ENCODE measurements at places on chromosomes 1 and 21.

- DNase-seq, result no peak
Observed at GRCh38 chr1:234841710-234842231, 231.8 kb upstream of the IRF2BP2 start.

DNA sequence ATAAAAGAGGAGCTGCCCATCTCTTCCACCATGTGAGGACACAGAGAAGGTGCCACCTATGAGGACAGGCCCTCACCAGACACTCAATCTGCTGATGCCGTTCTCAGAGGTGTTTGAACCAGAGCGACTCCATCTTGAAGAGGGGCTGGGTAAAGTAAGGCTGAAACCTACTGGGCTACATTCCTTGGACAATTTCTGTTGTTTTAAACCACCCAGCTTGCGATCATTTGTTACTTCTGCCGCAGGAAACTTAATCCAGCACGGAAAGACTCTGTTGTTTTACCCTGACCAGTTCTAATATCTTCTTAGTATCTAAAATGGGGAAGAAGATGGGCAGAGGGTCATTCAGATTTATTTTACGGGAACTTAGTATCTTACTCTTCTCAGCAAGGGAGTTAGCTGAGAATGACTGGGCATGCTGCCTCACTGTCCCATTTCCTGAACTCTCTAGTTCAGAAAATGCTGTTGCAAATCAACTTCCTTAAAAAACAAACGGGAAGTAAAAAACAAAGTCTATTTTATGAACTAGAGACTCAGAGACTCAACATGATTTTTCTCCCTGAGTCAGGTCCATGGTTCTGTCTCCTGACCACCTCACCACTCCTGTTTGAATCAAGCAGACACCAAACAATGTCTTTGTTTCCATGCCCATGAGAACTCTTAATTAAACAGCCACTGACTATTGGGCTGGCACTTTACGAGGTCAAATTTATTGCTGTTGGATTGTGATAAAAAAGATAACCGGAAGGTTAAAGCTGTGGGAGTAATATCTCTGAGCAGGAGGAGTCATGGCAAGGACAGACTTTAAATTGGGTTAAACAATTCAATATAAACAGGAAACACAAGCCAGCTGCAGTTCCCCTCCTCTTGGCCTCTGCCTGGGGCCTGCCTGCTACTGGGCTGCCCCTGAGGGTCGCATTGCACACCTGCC is 23.8 kb upstream of the IFNAR1 start:
- no peak for DNase-seq

DNA sequence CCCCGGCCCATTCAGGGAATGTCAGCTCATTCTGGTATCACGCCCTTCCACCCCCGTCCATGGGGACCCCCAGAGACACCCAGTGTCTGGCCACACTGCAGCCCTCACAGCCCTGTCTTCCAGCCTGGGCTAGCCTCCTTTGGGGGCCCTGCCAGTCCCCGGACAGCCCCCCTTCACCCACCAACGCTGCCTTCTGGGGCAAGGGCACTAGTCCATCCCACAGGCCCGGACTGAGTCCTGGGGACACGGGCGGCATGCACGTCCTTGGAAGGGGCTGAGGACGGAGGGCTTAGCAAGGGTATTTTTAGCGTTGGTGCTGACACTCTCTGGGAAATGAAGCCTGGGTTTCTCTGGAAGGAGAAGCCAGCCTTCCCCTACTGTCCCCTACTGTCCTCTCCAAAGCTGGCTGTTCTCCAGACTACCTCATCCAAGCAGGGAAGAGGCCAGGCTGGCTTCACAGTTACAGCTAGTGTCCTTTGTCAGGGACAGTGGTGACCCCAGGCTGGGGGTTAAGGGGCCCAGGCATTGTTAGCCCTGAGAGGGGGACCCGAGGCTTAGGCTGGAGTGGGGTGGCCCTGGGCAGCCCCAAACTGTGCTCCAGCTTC is 39.5 kb downstream of the COQ8A start:
- no peak for DNase-seq

- DNase-seq, result no peak
Observed at GRCh38 chr1:205381305-205381704, 24.6 kb upstream of the KLHDC8A start.

- no peak for DNase-seq
Observed at GRCh38 chr1:245010018-245010614, 144.7 kb upstream of the KIF26B start.

DNA sequence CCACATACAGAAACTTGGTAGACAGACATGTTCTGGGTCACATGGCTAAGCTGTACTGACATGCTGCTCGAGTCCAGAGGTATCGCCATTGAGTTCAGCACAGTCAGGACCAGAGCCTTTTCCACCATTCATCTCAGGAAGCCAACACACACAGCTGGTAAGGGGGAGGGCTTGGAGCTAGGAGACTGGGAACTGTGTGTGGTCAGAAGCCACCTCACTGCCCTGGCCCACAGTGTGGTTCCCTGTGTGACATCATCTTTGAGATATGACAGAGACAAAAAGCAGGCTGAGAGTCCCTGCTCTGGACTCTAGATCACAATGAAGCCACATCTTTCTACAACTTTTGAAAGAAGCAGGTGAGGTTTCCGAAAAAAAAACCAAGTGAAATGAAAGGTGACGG is 107.2 kb downstream of the SIM2 start:
- no peak for DNase-seq

GRCh38 chr1:77170687-77171086 is 48.5 kb downstream of the PIGK start:
- DNase-seq, result no peak

DNA sequence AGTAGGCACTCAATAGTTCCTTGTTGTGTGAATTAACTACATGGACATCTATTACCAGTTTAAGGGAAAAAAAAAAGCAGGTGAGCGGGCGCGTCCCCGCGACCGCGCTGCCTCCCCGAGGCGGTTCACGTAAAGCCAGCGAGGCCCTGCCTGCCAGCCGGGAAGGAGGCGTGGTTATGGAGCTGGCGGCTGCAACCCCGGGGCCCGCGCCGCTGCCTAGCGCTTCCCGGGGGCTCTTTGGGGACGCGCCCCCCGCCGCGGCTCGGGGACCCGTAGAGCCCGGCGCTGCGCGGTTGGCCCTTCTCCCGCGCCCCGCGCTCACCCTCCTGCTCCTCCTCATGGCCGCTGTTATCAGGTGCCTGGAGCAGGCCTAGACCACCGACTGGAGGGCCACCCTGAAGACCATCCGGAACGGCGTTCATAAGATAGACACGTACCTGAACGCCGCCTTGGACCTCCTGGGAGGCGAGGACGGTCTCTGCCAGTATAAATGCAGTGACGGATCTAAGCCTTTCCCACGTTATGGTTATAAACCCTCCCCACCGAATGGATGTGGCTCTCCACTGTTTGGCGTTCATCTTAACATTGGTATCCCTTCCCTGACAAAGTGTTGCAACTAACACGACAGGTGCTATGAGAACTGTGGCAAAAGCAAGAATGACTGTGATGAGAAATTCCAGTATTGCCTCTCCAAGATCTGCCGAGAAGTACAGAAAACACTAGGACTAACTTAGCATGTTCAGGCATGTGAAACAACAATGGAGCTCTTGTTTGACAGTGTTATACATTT is 2.6 kb upstream of the CC2D1B start:
- peak; percentile 35 for DNase-seq

- DNase-seq, result no peak
Observed at GRCh38 chr1:183910845-183911244, 105.9 kb downstream of the RGL1 start.

DNA sequence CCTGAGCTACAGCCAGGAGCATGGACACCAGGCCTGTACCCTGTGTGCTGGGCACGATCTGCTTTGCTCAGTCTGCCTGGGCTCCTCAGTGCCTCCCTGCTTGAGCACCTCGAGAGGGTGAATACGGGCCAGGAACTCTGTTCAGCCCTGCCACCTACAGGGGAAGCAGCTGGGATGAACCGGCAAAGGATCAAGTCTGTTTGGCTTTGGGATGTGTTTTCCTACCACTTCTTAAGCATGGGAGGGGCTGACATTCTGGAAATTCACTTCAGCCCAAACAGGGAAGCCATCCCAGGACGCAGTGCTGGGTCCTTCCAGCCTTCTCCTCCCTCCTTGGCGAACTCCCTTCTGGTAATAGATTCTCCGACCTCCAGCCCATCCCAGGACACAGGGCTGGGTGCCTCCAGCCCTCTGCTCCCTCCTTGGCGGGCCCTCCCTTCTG is 55.8 kb upstream of the SELENON start:
- DNase-seq, result no peak
